Omental fat pad (tissue), 4 donors: ENCODE measurements at places on chromosomes 2 and 18. TPM values are rescaled to one million over a fixed set of nuclear protein-coding genes. Genes with fewer than 3 reads are reported as not detected.

DNA sequence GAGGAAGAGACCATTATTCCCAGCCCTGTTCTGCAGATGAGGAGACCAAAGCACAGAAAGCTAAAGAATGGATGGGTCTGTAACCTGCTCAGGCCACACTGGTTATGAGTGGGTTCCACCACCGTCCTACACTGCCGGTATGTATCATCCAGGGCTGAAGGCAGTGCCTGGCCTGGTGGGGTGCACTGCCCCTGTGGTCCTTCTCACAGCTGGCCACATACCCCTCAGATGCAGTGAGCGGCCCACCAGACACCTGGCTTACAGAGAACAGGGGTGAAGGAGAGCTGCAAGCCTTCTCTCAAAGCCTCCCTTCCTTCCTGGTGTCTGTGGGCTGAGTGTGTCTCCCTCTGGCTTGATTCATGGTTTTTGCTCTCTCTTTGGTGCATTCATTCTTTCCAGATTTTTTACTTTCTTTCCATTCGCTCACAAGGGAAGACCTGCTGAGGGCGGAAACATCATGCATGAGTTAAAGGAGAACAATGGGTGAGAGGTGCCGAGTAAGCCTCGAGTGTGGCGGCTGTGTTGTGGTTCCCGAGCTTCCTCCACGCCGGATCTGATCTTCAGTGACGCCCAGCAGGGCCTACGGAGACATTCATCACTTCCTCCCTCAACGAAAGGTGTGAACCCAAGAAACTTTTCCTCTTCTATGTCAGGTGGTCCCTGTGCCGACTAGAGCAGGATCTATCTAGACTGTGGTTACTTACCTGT lies 62.1 kb upstream of the REL start:
- DNase-seq: no peak

- DNase-seq: no peak
Measured at GRCh38 chr2:77937366-77937765, 415.2 kb upstream of the LRRTM4 start.

Gene DYNAP
- total RNA-seq: not detected

GRCh38 chr2:227870710-227871374 lies 589 bp upstream of the DAW1 start:
- DNase-seq: no peak

DNA sequence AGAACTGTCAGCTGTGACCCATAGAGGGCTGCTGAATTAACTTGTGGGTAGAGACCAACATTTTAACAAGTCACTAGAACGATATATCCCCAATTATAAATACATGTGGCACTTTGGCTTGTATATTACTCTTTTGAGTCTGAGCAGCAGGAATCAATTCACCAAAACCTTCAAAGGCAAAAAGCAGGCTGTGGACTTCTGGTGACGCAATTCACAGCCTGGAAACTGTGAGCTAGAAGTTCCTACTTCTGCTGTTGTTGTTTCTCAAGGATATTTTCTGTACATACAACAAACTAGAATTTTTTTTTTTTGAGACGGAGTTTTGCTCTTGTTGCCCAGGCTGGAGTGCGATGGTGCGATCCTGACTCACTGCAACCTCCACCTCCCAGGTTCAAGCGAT lies 37.3 kb downstream of the PTCD3 start:
- DNase-seq: no peak

- DNase-seq: no peak
Measured at GRCh38 chr2:74856004-74856578, 22.2 kb downstream of the HK2 start.

- no peak for DNase-seq
Measured at GRCh38 chr18:46031741-46032140, 40.3 kb downstream of the PSTPIP2 start.

GRCh38 chr2:105032476-105032875 lies 5.4 kb upstream of the MRPS9 start:
- no peak for DNase-seq

DNA sequence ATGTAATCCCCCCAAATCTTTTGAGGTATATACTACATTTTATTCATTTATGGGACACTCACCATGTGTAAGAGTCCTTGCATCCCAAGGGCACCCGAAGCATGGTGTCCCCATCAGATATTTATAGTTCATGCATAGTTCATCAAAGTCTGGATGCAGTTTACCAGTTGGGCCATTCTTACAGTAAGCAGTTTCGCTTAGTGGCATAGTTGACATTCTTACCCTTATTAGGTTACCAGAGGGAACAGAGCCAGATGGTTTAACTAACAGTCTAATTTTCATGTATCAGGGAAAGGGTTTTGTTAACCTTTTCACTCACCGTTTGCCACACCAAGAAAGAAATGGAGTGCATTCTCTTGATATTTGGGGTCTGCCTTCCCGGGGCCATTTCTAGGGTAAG lies 7.1 kb downstream of the ZNF407 start:
- no peak for DNase-seq

Gene ZSWIM2
- 1.0 TPM for total RNA-seq

- DNase-seq: no peak
Measured at GRCh38 chr2:41410011-41410410, 637.8 kb upstream of the PKDCC start.

- DNase-seq: no peak
Measured at GRCh38 chr18:69365658-69366057, 35.0 kb upstream of the DOK6 start.

GRCh38 chr18:45962461-45962860 lies 4.7 kb downstream of the EPG5 start:
- no peak for DNase-seq

GRCh38 chr2:45840481-45840880 lies 189.0 kb downstream of the PRKCE start:
- no peak for DNase-seq

DNA sequence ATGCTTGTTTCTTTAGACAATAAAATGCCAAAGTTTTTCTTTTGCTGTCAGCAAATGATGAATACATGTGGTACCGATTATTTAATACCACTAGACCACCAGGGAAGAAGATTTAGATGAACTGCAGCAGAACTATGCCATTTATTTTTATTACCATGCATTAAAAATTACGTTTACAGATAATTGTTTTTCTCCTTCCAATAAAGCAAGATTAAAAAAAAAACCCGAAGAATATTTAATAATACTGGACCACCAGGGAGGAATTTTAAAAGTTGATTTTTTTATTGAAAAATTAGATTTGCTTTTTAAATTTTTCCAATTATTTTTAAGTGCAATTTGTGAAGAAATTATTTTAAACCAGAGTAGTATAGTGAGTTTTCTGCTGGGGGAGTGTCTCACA lies 170.3 kb upstream of the HNRNPA3 start:
- DNase-seq: no peak

Gene CABLES1
- total RNA-seq: 31.0 TPM

DNA sequence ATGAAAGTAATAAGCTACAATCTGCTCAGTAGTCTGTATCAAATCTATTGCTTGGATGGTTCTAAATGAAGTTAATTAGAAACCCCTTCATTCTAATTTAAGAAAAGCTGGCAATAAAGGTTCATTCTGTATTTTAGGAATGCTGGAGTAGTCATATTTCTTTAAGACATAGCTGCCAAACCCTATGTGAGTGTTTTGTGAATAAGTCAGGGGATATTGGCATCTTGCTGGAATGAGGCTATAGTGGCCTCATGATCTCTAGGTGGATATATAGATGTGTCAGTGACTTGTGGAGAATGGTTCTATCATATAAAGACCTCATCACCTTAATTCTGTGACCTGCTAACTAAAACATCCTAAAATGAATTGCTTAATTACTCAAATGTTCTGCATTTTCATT lies 196.3 kb downstream of the PDE1A start:
- DNase-seq: no peak

DNA sequence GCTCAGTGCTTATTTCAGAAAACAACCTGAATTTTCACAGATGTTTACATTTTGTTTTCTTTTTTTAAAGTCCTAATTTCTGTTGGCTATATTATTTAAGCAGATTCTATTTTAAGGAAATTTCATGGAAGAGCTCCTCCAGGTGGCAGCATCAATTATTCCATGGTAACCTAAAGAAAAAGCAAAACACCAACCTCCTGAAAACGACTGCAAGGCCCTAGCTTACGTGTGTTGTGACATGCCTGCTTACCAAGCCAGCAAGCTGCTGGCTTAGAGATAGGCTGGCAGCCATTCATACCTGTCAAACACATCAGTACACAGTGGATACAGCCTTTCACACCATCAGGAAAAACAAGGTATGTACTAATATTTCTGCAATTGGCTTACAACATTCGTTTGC lies 64.9 kb downstream of the LPIN2 start:
- no peak for DNase-seq

DNA sequence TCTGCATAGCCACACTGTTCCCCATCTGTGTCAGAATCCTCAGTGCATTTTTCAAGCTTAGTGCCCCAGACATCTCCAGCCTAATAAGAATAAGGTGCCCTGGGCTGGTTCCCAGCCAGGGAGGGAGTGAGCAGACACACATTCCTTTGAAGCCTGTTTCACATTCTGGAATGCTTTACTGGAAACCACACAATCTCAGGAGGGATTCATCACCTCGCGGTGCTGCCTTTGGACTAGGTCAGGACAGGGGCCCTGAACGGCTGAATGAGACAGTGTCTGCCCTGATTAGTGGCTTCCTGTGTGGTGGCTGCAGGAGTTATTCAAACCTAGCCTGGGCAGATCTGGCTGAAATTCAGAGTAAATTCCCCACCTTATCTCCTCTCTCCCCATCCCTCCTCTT lies 108.0 kb upstream of the LDAH start:
- DNase-seq: no peak

Gene ESPNL
- 0.19 TPM for total RNA-seq

- DNase-seq: no peak
Measured at GRCh38 chr2:23649819-23650218, 264.8 kb downstream of the KLHL29 start.

Gene PLEK
- total RNA-seq: 29.3 TPM

DNA sequence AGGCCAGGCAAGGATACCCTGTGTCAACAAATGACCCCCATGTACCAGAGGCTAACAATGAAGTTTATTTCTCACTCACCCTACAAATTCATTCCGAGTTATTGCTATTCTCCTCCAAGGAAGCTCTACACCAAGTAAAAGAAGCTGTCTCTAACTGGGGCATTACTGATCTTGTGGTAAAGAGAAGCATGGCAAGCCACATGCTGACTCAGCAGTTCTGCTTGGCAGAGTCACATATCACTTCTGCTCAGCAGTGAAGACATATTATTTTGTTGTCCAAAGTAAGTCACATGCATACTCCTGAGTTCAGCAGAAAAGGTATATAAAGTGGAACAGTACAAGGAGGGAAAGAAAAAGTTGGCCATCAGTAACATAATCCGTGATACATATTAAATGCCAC lies 315.8 kb downstream of the GULP1 start:
- no peak for DNase-seq

Gene SCRN3
- total RNA-seq: 20.1 TPM

Gene CREG2
- total RNA-seq: not detected

DNA sequence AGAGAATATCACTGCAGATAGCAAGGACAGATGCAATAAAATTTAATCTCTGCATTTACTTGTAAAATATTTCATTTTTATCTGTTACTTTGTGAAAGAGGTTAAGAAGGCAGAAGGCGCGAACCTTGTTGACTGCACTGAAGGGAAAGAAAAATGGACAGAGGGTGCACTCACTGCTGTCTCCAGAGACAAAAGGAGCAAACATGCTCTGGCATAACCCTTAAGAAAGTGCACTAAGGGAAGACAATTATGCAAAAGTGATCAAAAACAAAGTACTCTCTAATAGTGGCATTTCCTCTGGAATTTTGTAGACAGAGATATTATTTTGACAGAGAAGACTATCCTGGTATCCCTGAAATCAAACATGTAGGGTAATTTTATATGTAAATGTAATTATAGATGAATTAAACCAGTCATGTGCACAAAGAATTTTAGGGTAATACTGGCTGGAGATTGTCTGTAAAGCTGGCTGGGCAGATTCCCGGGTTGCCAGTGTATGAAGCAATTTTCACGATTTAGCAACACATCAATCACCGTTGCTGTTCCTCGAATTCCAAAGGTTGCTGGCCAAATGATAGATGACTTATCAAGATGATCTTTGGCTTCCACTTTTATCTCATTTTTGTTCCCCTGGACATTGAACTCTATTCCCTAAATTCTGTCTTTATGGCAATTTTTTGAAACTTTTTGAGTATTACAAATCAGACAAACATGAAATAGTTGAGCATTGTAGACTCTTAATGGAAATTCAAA lies 1176.9 kb downstream of the SUCLG1 start:
- no peak for DNase-seq

GRCh38 chr2:240983996-240984498 lies 14.4 kb upstream of the SNED1 start:
- DNase-seq: no peak

Gene PLGLB1
- 8.0 TPM for total RNA-seq

- no peak for DNase-seq
Measured at GRCh38 chr2:88638743-88639142, 11.5 kb upstream of the EIF2AK3 start.

GRCh38 chr2:216857131-216857550 lies 2.7 kb downstream of the TNP1 start:
- DNase-seq: no peak

Gene POTEC
- not detected for total RNA-seq

Gene LRRC30
- not detected for total RNA-seq

GRCh38 chr2:134375935-134376334 lies 122.1 kb downstream of the MGAT5 start:
- no peak for DNase-seq

DNA sequence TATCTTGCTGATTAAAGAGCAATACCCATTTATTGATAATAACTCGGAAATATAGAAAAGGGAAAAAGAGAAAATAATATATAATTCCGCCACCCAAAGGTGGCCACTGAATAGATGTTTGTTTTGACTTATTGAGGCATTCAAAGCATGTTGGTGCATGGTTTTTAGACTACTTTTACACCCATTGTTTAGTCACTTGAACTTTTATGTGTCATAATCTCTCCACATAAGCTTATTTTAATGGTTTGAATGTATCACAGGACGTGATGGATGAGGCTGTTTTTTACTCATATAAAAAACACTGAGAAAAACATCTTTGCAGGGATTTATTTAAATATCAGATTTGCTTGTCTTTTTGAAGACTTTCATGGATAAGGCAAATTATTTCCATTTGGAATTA lies 120.4 kb downstream of the ACKR3 start:
- no peak for DNase-seq

Gene NGEF
- 1.1 TPM for total RNA-seq

GRCh38 chr18:12345491-12346239 lies 31.4 kb downstream of the AFG3L2 start:
- DNase-seq: no peak

DNA sequence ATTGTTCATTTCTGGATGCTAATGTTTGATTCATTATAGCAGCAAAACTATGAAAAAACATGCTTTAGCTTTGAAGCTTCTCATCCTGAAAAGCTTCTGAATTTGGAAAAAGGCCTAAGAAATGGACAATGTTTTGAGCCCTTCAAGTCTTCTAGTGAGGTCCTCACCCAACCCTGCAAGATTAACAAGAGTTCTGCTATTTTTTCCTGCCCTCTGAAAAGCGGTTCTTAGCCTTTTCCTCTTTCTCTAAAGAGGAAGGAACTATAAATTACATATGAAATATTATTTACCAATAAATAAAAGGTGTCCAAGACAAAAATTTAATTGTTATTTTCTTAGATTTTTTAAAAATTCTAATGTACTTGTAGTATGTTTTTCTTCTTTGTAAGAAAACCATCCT lies 19.9 kb upstream of the CDH19 start:
- DNase-seq: no peak

Gene CFAP221
- total RNA-seq: not detected
